Activated naive CD4-positive, alpha-beta T cell (primary cell): ENCODE measurements at places on chromosomes 2 and 18.

- no peak for DNase-seq
Measured at GRCh38 chr18:59927246-59927825, 27.5 kb downstream of the PMAIP1 start.

DNA sequence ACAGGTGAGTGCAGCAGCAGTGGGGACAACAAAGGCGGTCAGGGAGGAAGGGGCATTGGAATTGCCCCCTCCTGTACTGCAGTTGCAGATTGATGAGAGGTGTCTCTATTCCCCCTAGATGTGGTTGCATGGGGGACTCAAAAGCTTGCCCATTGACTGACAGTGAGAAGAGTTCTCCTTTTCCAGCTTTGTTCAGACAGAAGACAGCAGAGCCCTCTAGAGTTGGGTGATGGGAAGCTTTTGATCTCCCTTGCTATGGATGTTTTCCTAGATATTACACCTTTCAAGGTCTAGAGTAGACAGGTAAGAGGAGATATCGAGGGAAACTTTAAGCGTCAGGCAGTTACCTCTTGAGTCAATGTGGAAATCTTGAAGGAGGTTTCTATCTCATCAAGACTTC lies 2.9 kb downstream of the PROKR1 start:
- DNase-seq, result no peak

DNA sequence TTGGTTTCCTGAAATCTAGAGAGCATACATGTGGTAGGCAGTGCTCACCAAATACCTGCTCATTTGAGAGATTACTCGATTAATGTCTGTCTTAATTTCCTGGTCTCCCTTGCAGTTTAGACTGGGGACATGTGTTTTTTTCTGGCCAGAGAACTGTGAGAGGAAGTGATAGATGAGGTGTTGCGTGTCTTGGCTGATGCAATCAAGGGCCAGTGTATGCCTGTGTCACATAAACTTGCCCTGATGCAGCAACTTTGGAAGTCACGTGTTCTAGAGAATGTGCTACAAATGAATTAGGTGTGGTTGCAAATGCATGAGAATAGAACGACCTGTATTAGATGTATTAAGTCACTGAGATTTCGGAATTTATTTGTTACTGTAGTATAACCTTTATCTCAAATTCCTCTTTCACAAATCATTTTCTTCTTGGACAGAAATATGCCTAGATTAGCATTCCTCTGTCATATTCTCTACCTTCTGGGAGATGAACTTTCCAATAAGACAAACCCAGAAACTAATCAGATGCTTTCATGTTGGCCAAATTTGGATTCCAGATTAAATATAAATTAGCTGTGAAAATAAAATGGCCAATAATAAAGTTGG lies 9.9 kb upstream of the IL1A start:
- DNase-seq, result no peak

GRCh38 chr18:48940854-48941611 lies 9.7 kb downstream of the SMAD7 start:
- peak; percentile 24 for DNase-seq

DNA sequence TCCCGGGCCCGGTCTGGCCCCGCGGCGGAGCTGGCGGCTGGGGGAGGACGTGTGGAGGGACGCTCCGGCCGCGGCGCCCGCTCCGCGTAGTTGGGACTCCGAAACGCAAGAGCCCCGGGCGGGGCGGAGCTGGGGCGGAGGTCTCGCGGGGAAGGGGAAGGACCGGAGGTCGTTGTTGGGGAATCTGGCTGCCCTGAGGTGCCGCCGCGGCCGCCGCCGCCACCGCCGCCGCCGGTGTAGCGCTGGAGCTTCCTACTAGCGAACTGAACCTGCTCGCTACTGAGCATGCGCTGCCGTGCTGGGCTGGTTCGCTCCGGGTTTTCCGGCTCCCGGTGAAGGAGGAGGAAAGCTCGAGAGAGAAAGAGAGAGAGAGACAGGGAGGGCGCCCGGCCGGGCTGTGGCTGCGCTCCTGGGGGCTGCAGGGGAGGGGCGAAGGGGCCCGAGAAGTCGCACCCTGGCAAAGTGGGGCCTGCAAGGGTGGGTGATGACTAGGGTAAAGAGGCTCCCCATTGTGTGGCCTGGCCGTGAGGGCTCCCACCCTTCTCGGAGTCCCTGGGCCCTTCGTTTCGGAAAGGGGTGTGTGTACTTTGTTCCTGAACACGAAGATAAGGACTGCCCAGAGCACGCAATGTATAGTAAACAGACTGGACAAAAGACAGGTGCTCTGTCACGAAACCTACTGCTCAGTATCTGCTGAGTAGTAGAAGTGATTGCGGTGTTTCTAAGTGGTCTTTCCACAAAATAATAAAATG lies at the start of gene SOS1:
TSS of gene SOS1 (minus strand) at position 281 of the 752 bp plus-strand sequence. CDS start 629 bp downstream, outside the sequence.
- peak; percentile 83 for DNase-seq

DNA sequence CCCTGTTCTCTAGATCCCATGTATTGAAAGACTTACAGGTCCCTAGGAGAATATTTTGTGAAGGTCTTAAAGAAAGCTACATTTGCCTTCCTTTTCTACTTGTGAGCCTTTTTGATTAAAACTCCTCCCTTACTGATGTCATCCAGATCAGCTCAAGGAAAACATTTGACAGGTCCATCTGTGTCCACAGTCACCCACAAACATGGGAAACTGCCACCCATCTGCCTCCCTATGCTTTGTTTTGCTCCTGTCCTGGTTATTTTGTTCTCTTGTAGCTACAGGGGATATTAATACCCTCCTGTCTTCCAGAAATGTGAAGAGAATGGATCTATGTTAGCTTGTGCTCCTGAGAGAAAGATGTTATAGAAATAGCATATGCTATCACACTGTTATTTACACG lies 203.6 kb upstream of the GALNT5 start:
- DNase-seq, result no peak

- DNase-seq, result no peak
Measured at GRCh38 chr18:37307181-37307580, 258.4 kb downstream of the CELF4 start.

DNA sequence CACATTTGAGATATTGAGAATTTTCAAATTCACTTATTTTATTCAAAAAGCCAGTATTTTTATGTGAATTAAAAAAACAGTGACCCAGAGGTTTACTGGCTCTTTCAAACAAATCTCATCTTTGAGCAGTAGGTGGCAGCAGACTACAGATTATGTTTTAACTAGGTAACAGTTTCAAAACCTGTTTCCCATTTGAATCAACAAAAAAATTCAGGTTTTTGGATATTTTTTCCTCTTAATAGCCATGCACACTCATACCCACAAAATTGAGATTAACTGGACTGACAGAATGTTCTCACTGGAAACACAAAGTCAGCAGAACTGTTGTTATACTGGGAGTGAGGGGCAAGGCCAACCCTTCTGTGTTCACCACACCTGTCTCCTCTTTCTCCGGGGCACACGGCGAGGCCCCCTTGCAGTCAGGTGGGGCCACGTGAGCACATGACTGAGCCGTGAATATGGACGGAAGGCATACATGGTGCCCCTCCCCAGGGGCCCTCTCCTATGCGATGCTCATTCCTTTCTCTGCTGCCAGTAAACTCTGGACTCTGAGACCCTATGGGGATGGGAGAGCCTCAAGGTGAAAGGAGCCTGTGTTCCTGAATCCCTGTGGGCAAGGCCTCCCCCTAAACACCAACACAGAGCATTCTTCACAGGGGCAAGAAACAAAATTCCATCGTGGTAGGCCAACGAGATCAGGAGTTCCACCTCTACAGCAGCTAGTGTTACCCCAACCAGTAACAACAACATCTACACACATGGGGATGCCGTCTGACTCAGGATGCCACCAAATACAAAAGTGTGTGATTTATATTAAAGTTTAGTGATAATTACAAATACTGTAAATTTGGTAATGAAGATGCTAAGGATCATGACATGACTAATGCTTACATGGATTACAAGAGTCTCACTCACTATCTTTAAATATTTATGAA lies 80.4 kb downstream of the LPIN2 start:
- no peak for DNase-seq

- DNase-seq, result no peak
Measured at GRCh38 chr2:25341011-25341727, 556 bp downstream of the DNMT3A start.

DNA sequence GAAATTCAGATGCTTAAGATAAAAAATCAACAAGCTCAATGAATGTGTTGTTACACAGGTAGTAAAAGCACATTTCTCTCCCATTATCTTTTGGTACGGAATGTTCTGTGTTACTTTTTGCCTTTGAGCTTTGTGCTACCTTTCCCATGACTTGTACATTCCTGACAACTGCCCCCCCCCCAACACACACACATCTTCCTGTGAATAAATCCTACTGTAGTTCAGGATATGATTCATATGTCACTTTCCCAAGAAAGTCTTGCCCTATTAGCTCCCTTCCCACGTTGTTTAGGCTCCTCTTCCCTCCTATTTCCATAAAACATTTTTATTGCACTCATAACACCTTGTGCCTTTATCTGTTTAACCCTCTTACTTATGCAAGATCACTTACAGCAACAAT lies 442.6 kb upstream of the LRATD1 start:
- no peak for DNase-seq

DNA sequence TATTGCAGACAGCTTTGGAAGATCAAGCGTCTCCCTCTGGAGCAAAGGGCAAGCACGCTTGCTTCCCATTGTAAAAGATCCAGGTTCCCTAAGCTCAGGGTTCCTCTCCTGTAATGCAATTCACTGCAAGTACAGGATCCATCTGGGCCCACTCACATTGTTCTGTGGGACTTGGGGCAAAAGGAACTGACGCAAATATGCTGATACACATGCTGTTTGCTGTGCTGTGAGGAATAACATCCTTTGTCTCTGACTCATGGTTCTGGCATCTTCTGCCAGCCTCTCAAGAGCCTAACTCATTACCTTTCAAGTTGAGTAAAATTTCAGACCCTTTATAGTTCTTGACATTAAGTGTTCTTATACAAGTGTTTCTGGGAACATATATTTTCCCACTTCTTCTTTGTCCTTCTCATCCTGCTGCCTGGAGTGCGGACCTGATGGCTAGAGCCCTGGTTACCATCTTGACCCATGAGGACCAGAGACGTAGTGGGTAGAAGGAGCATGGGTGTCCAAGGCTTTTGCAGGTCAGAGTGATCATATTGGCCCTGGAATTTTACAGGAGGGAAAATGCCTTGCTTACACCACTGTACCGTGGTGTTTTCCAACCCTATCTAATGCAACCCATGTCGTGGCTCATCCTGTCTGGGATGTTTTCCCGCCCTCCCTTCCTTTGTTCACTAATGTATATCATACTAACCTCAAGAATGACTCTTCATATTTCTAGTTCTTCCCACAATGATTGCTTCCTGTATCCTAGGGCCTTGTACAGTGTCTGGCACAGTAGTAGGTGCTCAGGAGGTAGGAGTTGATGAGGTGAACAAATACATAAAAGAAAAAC lies 145.7 kb upstream of the GLI2 start:
- DNase-seq, result no peak

DNA sequence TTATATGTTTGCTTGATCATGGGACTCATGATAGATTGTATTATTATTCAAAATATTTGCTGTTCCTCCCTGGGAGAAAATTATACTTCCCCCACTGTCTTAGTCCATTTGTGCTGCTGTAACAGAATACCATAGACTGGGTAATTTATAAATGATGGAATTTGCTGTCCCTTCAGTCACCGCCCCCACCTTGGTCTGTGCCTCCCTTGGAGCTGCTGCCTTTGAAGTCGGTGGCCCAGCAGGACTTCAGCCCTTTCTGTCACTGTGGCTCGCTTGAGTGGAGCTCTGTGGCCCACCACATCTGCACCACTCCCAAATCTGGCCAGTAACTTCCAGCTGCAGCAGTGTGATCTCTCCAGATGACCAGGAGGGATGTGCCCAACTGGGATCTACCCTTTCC lies 200.8 kb downstream of the AGPS start:
- DNase-seq, result no peak
